ENCODE measurements at places on chromosomes 4 and X. TPM values are rescaled to one million over a fixed set of nuclear protein-coding genes. Genes with fewer than 3 reads are reported as not detected.

ATG4A gene
- 12.9 TPM for total RNA-seq

DNA sequence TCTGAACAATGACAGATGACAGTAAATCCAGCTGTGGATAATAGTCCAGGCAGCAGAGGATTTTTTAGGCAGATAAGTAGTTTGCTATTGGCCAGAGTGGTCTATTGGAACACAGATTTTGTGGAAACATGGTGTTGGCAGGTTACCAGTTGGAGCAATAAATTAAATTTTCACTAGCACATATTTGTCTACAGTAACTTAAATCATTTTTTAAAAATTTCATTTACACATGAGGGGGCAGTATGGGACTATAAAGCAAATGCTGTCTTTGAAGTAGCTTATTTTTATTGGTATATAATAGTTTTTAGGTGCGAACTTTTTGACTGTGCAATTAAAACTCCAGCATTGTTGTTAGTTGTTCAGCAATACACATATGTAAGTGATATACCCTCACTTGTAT is 289.8 kb downstream of the ARHGAP10 start:
- no peak for DNase-seq

DNA sequence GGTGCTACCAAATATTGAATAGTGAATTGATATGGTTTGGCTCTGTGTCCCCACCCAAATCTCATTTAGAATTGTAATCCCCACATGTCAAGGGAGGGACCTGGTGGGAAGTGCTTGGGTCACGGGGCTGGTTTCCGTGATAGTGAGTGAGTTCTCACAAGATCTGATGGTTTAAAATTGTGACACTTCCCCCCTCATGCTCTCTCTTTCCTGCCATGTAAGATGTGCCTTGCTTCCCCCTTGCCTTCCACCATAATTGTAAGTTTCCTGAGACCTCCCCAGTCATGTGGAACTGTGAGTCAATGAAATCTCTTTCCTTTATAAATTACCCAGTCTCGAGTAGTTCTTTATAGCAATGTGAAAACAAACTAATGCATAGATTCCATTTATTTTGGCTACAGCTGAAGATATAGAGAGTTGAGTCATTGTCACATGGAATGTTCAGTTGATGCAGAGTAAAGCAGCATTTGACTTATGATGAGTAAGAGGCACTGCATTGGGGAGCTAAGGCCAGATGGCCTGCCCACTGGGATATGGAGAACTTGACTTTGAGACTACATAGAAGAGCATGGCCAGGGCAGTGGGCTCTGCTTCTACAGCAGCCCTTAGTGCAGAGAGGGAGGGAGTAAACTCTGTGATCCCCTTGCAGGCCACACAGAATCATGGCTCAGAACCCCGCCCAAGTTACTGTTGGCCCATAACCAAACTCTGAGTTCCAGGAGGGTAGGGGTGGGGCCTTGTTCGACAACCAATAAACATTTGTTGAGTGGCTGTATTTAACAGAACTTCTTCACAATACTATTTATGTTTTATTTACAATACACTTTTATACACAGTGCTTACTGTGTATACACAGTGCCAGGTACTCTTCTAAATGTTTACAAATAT is 34.2 kb downstream of the RAI2 start:
- no peak for DNase-seq

DNA sequence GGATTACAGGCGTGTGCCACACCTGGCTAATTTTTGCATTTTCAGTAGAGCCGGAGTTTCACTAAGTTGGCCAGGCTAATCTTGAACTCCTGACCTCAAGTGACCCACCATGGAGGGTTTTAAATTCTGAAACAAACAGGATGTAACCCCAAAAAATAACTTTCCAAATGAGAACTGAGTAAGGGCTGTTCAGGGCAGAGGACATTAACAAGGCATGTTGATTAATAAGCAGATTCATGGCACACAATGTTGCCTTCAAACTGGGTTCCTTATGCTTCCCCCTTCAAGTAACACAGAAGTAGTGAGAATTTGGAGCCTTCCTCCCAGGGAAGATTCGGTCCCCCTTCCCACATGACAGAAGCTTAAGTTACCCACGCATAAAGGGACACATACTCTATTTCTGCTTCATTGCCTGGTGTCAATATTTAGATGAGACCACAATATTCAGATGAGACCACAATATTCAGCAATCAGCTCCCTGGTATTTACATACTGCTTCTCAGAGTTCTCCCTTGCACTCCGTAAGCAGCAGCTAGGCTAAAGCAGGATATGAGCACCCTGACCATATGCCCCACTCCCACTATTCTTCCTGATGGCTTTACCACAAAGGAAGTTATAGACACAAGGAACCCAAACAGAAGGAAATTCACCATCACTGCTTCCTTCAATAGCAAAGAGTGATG is 21.4 kb downstream of the GRSF1 start:
- DNase-seq: no peak

- no peak for DNase-seq
Observed at GRCh38 chrX:26100421-26100920, 37.7 kb upstream of the MAGEB18 start.

DNA sequence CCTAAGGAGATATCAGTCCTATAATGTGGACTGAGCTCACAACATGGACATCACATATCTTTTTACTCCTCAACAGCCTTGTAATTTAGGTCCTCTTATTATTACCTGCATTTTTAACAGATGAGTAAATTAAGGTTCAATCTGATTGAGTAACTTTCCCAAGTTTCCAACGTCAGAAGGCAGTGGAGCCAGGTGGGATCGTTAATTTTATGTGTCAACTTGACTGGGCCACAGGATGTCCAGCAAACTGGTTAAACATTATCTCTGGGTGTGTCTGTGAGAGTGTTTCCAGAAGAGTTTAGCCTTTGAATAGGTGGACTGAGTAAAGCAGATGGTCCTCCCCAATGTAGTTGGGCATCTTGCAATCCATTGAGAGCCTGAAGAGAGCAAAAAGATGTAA is 59.0 kb upstream of the SLIT2 start:
- DNase-seq: no peak
